Amniotic stem cell (primary cell): ENCODE measurements at places on chromosomes 12 and 14.

- DNase-seq, result no peak
Measured at GRCh38 chr14:90017371-90017770, 44.4 kb upstream of the KCNK13 start.

GRCh38 chr14:36518586-36519430 is 1.2 kb downstream of the NKX2-1 start:
- DNase-seq, result no peak

GRCh38 chr12:49346659-49347310 is at the start of gene DNAJC22:
Gene DNAJC22 (plus strand): TSS chr12:49346888. CDS start chr12:49348873, 1,985 bp downstream.
- DNase-seq, result no peak

- DNase-seq, result no peak
Measured at GRCh38 chr12:32993404-32993803, 96.8 kb upstream of the PKP2 start.

DNA sequence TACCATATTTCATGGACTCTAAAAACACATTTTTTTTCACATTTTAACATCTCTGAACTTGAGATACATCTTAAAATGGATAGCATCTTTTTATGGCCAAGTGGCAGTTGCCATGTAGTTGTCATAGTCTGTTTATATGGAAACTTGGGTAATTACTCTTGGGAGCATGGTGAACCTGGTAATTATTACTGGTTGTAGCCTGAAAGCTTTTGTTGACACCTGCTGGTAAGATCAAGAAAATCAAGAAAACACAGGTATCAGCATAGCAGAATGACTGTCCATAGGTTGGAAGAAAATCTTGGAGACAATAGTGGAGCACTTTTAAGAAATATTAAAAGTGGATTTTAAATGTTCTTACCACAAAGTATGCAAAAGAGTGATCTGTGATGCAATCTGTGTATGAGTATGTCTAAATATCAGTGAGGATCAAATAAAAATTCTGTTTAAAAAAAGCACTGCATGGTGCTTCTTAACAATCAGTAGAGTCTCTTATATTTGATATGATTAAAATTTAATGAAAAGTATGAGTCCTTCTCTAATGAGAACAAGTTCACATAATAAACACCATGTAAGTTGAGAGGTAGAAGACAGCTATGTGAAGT is 44.2 kb downstream of the TTC8 start:
- no peak for DNase-seq

DNA sequence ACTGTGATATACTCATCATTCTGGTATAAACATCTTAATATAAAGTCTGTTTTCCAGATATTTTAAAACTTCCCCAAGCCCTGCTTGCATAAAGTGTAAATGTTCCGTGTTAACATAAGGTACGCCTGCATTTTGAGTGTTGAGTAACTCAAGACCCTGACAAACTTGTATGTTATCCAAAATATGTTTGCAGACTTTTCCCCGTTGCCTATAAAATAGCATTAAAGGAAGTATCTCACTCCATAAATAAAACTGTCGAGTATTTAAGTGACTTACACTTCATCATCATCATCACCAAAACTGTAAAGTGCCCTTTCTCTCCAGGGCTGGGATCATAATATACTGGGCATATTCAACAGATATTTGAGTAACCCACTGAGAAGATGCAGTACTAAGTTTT is 64.6 kb upstream of the TSPAN8 start:
- DNase-seq, result no peak

DNA sequence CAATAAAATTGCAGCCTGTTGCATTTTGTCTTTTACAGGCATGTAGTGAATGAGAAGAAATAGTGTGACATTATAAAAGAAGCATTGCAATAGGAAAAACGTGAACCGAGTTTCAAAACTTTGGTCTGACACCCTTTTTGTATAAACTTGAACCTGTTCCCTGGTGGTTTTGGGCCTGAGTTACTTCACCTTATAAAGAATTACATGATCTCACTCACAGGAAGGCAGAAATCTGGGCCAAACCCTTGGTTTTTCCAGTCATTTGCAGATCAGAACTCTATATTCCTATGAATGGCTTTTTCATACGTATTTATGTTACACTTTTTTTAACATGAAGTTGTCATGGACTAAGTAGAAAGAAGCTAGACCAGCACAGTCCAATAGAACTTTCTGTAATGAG is 138.5 kb upstream of the FLRT2 start:
- no peak for DNase-seq

- DNase-seq, result no peak
Measured at GRCh38 chr12:26754148-26754547, 78.8 kb downstream of the ITPR2 start.

GRCh38 chr14:93716746-93717667 is 71.3 kb downstream of the PRIMA1 start:
- no peak for DNase-seq

- DNase-seq, result no peak
Measured at GRCh38 chr14:36524874-36525745, 5.1 kb upstream of the NKX2-1 start.

DNA sequence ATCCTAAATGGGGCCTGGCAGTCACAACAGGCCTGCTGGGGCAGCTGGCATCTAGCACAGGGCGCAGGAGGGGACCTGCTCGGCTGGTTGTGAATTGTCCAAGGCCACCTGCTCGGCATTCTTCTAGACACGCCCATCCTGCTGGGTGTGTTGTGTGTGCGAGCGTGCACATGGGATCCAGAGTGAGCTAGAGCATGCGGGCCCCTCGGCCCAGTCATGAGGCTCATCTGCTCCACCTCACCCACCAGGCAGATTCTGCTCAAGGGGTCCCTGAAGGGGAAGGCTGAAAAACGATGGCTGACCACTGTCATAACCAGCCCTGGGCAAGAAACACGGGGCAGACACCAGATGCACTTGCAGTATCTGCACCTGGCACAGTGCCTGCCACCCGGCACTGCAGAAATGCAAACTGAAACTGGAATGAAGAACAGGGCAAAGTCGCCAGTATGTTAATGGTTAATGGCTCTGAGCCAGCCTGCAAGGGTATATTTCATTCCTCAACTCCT is 31.8 kb downstream of the MAX start:
- no peak for DNase-seq

DNA sequence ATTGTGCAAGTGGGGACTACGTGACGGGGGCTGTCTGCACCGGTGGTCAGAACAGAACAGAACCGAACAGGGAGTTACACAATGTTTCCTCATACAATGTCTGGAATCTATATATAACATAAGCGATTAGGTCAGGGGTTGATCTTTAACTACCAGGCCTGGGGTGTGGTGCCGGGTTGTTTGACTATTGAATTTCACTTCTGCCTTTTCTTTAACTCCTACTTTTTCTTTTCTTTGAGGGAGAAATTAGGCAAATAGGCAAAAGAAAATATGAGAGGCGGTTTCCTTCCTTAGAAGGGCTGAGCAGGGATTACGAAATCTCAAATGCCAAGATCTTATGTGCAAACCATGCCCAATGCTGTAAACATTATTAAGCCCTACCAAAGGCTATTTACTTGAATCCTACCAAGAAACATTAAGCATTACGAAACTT is 140.3 kb downstream of the SLC38A6 start:
- DNase-seq, result no peak

DNA sequence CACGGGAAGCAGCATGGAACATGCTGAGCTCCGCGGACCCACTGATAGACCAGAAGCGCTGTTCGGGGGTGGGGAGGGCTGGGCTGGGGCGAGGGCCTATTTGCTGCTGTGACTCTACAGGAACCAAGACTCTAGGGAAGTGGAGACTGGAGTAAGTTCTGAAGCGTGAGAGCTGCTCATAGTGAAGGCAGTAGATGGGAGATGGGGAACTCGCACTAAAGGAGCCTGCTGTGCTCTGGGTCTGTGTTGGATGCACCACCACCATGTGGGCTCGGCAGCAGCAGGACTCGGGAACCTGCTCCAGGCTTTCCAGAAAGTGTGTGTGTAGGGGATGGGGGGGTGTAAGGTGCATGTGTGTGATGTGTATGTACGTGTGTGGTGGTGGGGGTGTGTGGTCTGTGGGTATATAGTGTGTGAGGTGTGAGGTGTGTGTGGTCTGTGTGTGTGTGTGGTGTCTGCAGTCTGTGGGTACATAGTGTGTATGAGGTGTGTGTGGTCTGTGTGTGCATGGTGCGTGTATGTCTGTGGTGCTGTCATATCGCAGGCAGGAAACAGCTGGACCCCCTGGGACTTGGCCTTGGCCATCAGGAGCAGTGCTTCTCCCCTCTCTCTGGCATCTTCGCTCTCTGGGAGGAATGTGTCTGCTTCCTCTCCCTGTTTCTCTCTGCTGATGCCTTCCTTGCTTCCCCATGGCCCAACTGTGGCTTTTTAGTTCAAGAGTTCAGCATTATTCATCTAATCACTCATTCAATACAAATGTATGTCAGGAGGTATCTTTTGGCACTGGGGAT is 378.9 kb downstream of the FUT8 start:
- DNase-seq, result no peak

DNA sequence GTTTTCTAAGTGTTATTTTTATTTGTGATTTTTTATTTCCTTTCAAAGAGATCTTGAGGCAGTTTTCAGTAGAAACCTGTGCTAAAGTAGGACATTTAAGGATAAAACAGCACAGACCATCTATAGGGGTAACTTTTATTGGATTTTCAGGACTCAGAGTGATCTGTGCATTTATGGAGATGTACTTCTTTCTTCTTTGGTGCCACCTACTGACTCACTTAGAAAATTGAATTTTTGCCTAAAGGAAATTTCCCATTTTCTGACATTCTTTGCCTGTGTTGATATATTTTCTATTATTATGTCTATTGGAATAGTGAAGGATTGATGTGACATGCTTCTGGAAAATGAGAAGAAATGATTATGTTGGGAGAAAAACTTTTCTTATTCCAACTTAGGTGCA is 113.0 kb downstream of the UNC79 start:
- DNase-seq, result peak; percentile 14

DNA sequence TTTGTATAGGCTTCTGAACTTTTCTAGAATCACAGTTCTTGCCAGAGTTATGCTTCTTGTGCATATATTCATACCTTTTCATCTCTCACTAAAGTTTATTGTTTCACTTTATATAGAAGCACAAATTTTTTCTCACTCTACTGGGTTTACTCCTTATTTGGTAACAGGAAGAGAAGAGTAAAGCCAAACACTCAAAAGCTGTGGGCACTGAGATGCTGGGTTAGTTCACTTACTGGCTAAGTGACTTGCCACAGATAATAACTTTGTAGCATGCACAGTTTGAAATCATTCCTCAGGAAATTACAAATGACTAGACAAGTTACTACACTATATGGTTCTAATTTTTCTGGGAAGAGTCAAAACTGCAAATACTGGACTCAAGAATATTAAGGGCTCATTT is 7.8 kb downstream of the HIGD1C start:
- no peak for DNase-seq

DNA sequence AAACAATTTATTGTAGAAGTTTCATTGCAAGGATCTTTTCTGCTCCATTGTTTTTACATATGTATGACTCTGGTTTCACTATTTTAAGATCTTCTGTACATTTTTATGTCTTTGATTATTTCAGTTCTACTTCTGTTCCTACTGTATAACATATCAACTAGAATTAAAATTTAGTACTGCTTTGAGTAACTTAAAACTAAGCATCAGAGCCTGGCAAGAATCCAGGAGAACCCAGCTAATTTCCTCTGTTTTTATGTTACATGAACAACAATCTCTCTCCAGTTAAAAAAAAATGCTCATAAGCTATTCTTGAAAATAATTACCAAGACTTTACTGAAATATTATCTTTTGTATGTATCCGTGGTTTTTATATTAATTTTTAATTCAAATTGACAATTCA is 370.7 kb downstream of the TMTC2 start:
- no peak for DNase-seq

DNA sequence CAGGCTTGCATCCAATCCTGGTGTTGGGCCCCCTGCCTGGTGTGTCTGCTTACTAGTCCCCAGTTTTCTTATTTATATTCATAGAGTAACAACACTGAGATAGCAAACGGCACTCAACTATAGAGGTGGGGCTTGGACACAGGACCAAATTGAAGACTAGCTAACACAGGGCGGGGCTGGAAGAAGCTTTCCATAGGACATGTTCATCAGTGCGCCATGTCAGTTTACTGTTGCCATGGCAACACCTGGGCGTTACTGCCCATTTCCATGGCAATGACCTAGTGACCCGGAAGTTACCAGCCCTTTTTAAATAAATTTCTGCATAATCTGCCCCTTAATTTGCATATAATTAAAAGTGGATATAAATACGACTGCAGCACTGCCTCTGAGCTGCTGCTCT is 275.5 kb upstream of the TMEM132C start:
- DNase-seq, result no peak

GRCh38 chr14:20976291-20976690 is 13.5 kb upstream of the METTL17 start:
- DNase-seq, result no peak

DNA sequence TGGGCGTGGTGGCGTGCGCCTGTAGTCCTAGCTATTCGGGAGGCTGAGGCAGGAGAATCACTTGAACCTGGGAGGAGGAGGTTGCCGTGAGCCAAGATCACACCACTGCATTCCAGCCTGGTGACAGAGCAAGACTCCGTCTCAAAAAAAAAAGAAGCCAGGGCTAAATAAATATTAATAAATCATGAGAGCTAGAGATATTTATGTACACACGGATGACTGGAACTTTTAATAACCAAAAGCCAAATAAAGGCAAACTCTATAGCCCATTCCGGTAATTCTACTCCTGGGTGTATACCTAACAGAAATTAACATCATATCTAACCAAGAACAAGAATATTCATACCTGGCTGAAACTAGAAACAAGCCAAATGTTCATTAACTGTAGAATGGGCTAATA is 7.7 kb upstream of the TRAFD1 start:
- DNase-seq, result no peak

DNA sequence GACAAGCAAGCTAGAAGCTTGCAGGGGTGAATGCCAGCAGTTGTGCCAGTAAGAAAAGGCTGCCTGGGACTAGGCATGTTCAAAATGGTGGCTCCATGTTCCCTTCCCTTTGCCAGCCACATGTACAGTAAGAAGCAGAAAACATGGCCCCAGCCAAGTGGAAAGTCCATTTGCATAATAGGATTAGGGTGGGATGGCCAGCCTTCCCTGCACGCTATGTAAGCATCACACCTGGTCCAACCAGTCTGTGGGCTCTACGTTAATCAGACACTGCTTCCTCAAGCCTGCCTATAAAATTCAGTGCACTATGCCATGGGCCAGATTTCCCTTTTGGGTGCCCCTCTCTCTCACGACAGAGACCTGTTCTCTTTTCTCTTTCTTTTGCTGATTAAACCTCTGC is 288.4 kb downstream of the GXYLT1 start:
- DNase-seq, result no peak

GRCh38 chr12:27866373-27867101 is 86.5 kb upstream of the MANSC4 start:
- DNase-seq, result no peak

GRCh38 chr14:68546839-68547238 is 246.0 kb downstream of the ZFP36L1 start:
- peak; percentile 34 for DNase-seq
